ENCODE measurements at places on chromosomes 5 and 9.

DNA sequence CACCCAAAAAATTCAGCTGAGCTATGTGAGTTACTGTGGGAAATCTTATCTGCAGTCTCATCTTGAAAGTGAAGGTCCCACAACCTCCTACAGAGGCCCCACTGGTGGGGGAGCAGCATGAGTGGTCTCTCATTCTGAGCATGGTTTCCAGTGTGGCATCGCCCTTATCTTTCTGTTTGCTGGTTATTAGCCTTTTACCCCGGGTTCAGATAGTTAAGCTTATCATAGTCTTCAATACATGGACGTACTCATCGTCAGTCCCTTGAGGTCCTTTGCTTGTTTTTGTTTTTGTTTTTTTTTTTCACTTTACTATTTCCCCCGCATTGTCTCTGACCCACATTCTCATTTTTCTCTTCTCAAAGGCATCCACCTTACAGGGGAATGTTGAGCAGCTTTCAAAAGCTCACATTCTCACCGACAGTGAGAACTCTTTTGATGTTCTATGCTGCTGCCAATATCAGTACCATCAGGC, 7.7 kb upstream of the HAVCR2 start:
- no peak for DNase-seq

GRCh38 chr9:133813749-133814585, 75.8 kb upstream of the SARDH start:
- DNase-seq = no peak

GRCh38 chr9:111839387-111839786, 44.6 kb upstream of the SHOC1 start:
- DNase-seq = no peak

GRCh38 chr5:123116058-123116457, 27.0 kb downstream of the PRDM6 start:
- no peak for DNase-seq

DNA sequence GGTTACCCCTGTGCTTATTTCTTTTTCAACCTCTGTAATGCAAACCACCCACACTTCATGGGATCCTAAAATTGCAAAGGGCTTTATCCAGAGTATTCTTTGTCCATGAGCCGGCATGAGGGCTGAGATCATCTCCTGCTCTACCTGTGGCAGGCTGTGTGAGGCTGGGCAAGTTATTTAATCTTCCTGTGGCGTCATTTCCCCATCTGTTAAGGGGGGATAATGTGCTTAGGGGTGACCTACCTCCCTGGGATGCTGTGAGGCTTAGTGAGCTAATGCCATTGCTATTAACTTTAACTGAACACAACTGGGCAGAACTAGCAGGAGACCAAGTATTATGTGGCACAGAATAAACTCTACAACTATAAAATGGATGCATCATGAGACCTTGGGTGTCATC, 17.0 kb downstream of the FRMPD1 start:
- no peak for DNase-seq

DNA sequence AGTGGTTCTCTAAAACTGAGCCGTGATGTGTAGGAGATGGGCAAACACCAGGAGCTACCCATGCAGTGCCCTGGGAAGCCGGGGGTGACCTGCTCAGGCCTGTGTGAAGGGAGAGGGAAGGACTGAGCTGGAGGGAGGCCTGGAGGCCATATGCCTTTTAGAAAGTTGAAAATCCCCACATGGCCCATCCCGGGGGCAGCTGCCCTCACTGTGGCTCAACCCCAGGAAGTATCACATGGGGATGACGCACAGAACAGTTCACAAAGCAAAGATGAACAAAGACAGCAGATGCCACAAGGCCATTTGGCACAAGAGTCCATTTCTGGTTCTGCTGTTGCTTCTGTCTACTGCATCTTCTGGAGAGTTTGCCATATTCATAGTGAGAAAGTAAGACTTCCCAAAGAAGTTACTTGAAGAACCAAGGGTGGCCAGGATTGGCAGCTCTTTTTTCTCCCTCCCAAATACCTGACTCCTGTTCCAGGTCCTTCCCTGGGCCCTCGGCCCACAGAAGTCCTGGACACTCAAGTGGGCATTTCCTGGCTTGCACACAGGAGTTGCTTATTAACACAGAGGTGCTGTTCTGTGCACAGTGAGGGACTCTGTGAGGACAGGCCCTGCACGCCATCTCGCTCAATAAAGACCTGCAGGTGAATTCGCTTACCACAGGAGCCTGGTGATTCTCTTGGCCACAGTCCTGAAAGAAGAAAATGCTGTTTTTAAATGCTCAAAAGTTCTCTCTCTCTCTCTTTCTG, 25.1 kb downstream of the ACSL6 start:
- no peak for DNase-seq

GRCh38 chr9:136504512-136505348, 21.9 kb upstream of the SEC16A start:
- no peak for DNase-seq

- DNase-seq = no peak
Observed at GRCh38 chr5:135425641-135426040, 21.5 kb downstream of the DCANP1 start.

DNA sequence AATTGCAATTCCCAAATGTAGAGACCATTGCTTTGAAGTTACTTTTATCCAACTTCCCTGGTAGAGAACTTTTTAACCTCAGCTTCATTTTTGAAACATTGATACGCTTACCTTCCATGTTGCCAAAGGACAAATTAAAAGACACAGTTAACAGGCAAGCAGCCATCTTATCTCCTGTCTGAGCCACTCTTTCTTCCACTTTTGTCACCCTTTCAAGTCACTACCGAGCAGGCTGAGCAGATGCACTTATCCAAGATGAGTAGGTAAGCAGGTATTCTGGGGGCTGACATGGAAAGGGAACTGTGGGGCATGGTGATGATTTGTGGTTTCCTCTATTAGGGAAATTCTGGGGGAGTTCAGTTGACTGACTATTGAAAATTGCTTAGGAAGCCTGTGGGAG, 66.7 kb downstream of the DOCK2 start:
- DNase-seq = no peak

DNA sequence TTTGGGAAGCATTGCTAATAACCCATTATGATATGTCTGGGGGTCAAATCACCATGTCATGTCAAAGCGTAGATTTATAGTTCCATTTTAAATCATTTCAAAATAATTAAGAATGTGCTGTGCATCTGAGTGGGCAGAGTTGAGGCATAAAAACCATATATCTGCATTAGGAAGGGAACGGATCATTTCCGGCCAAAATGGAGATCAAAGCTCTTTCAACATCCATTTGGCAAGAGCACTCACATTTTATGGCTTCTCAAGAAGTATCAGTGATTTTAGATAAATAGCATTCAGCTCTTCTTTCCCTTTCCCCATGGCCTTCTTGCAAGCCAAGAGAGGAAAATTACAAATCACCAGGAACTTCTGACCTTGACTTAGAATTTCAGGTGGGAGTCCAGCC, 89.9 kb downstream of the HSPA4 start:
- DNase-seq = no peak

GRCh38 chr5:142182840-142183239, 74.3 kb downstream of the NDFIP1 start:
- no peak for DNase-seq

DNA sequence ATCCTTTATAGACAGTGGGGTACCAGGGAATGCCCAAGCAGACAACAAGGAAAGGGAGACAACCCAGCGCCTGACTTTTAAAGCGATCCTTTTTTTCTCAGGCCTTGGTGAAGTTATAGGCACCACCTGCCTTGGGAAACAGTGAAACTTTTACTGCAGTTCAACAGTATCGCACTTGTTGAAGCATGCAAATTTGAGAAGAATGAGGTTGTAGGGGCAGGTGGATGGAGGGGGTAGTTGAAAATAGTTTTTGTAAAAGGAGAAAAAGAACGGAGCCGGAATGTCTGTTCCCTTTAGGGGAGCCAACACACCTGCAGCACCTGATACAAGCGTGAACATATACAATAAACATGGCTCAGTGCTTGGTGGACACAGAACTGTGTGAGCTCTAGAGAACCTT, 190.2 kb upstream of the NR3C1 start:
- no peak for DNase-seq

- DNase-seq = no peak
Observed at GRCh38 chr5:116652903-116653302, 78.3 kb upstream of the SEMA6A start.

DNA sequence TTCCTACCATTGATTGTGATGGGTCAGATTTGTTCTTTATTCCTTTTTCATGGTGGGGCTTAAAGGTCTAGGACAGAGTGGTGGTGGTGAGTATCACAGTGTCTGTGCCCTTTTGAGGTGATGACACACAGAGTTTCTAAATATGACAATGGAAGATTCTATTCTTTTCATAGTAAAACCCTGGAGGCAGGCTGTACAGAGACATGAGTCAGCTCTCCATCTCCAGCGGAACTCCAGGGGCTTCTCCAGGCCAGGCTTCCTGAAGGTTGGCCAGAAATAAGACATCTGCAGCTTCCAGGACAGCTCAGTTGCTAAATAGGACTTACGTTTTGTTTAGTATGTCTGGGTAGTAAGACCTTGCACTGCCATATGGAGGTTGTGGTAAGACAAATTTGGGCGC, 229.5 kb downstream of the CD180 start:
- no peak for DNase-seq

DNA sequence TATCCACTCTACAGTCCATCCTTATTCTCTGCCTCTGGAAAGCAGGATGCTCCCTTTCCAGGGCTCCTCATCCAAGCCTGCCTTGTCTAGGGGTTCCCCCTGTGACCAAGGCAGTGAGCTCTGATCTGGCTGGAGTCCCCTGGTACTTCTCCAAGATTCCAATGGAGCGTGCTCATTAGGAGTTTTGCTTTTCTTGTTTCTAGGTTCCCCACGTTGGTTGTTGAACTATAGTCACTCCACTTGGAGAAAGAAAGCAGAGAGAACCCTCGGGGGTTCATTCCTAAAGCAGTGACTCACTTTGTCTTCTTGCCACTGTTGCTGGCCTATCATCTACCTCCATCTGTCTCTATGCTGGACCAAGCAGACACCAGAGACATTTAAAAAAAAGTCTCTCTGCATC, 192.6 kb downstream of the TLE4 start:
- no peak for DNase-seq

DNA sequence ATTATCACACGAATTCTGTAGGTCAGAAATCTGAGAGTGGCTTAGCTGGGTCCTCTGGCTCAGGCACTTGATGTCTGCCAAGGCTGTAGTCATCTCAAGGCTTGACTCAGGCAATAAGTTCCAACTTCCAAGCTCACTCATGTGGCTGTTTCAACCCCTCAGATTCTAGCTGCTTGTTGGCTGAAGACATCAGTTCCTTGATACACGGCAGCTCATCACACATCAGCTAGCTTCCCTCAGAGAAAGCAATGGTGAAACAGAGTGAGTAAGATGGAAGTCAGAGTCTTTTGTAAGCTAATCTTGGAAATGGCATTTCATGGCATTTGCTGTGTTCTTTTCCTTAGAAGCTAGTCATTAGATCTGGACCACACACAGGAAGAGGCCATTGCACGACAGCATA, 204.2 kb upstream of the PTGER4 start:
- DNase-seq = no peak

DNA sequence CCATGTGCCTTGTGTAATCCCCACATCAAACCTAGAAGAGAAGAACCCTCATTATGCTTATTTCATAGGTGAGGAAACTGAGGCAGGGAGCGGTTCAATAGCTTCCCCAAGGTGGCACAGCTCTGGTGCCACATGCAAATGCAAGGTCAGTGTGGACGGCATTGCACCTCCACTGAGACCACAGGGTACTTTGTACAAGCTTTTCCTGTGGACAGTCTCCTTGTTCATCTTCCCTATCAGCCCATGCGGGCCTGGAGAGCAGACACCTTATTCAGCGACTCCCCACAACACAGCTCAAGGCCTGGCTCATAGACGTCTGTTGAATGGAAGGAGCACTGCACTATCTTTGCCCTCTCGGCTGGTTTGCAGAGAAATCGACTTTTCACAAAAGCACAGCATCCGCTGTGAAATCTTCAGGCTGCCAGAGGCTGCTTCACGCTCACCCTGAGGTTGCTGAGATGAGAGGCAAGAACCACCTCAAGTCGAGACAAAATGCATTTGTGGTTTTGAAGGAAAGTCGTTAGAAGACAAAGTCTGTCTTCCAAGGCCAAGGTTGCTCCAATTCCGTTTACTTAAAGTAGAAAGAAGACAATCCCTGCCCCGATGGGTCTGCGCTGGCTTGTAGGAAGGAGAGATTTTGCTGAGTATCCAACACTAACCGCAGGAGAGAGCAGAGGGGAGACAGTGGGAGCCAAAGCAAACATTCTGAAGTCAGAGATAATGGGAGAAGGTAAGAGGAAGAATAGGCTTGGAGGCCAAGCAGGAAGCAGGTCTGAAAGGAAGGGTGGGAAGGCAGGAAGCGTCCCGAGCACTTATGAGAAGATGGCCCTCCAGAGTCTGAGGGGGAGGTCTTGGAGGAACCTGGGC, 34.2 kb upstream of the STRBP start:
- DNase-seq = no peak

DNA sequence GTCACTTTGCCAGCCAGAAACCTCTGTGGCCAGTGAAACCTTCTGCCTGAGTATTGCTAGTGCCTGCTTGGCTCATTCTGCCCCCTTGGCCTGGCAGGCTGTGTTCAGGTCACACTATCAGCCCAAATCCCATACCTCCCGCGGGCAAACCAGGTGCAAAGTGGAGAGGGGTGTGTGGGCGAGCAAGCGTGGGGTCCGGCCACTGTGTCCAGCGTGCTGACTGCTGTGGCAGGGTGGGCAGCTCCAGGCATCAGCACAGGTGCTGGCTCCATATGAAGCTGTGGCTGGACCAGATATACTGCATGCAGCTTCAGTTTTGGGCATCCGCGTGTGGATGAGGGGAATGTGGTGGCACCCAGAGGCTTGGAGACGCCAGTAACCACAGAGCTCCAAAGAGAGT, 576.5 kb upstream of the EDIL3 start:
- DNase-seq = no peak

- no peak for DNase-seq
Observed at GRCh38 chr5:17880869-17881268, 246.6 kb downstream of the TAF11L14 start.

- DNase-seq = no peak
Observed at GRCh38 chr9:1173993-1174392, 123.8 kb downstream of the DMRT2 start.

- no peak for DNase-seq
Observed at GRCh38 chr5:4625206-4625896, 514.8 kb upstream of the ADAMTS16 start.

Data from CD4-positive, alpha-beta T cell treated with Interferon alpha-2 for 1 hour (primary cell).